ENCODE measurements at places on chromosomes 2 and 18.

DNA sequence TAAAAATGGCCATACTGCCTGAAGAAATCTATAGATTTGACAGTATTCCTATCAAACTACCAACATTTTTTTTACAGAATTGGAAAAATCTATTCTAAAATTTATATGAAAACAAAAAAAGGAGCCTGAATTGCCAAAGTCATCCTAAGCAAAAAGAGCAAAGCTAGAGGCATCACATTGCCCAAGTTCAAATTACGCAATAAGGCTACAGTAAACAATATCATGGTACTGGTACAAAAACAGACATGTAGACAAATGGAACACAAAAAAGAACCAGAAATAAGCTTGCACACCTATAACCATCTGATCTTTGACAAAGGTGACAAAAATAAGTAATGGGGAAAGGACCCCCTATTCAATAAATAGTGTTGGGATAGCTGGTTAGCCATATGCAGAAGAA is 50.2 kb upstream of the THSD7B start:
- H3K4me3 ChIP-seq, result no peak overlapping the region
- DNase-seq, result no peak
- no peak overlapping the region for H3K27ac ChIP-seq
- H3K27me3 ChIP-seq, result peaks cover 11% of the 10 kb centered on the region
- no peaks in the 10 kb centered on the region for H3K4me1 ChIP-seq

- peaks cover 18% of the 10 kb centered on the region for H3K27me3 ChIP-seq
- no peak overlapping the region for H3K27ac ChIP-seq
- H3K36me3 ChIP-seq, result no peaks in the 10 kb centered on the region
- H3K4me3 ChIP-seq, result no peak overlapping the region
These were observed 210.3 kb upstream of the RBMS1 start for GRCh38 chr2:160703648-160704585.

DNA sequence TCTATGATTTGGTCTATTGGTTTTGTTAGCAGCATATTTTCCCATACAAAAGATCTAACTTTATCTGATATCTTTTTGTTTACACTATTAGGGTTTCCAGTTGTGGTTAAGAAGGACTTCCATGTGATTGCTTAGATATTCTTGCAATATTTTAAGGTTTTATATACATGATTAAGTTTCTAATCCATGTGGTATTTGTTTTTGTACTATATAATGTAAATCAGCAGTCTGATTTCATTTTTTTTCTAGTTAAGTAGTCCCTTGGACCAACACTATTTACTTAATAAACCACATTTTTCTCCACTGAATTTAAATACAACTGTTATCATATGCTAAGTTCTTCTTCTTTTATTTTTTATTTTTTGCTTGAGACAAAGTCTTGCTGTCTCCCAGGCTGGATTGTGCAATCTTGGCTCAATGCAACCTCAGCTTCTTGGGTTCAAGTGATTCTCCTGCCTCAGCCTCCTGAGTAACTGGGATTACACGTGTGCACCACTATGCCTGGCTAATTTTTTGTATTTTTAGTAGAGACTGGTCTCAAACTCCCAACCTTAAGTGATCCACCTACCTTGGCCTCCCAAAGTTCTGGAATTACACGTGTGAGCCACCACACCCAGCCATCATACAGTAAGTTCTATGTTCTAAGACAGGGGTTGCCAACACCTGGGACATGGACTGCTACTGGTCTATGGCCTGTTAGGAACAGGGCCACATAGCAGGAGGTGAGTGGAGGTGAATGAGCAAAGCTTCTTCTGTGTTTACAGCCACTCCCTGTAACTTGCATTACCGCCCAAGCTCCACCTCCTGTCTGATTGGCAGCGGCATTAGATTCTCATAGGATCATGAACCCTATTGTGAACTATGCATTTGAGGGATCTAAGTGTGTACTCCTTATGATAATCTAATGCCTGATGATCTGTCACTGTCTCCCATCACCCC is 58.5 kb upstream of the RAB27B start:
- H3K36me3 ChIP-seq, result no peaks in the 10 kb centered on the region
- no peak overlapping the region for H3K4me3 ChIP-seq
- H3K27me3 ChIP-seq, result peaks cover 9% of the 10 kb centered on the region
- H3K27ac ChIP-seq, result no peak overlapping the region
- H3K4me1 ChIP-seq, result no peaks in the 10 kb centered on the region
- DNase-seq, result no peak

GRCh38 chr2:235833971-235834620 is 334.1 kb downstream of the GBX2 start:
- H3K27ac ChIP-seq, result no peak overlapping the region
- no peak overlapping the region for H3K4me3 ChIP-seq
- no peaks in the 10 kb centered on the region for H3K27me3 ChIP-seq
- H3K4me1 ChIP-seq, result peaks cover 6% of the 10 kb centered on the region
- no peak for DNase-seq

DNA sequence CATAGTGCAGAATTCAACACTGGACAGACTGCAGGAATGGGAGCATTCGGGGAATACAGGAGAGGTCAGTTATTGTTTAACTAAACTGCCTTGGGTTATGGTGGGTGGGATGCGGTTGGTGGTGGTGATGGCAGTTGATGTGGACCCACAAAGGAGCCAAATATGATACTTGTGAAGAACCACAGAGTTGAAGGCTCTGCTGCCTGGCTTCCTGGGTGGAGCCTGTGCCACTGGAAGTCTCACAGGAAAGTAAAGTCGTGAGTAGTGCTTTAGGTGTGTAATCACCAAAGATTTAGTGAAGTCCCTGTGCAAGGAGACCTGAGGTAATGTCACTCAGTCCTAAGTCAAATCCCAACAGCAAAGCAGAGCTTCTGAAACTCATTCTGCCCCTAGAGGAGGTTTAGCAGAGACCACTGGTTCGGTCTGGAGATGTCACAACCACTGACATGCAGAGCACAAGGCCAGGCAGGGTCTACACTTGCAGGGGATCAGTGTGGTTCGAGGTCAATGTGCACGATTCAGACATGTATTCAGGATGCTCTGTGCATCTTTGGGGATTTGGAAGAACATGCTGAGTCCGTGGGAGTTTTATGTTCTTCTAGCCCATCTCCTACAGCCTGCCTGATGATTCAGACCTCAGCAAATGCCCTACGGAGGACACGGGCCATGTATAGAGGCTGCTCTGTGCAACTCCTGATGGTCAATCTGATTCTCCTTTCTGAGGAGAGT is 1150.9 kb downstream of the RPIA start:
- no peak overlapping the region for H3K27ac ChIP-seq
- peaks cover 2% of the 10 kb centered on the region for H3K36me3 ChIP-seq
- no peaks in the 10 kb centered on the region for H3K27me3 ChIP-seq
- no peaks in the 10 kb centered on the region for H3K4me1 ChIP-seq
- H3K4me3 ChIP-seq, result no peak overlapping the region

DNA sequence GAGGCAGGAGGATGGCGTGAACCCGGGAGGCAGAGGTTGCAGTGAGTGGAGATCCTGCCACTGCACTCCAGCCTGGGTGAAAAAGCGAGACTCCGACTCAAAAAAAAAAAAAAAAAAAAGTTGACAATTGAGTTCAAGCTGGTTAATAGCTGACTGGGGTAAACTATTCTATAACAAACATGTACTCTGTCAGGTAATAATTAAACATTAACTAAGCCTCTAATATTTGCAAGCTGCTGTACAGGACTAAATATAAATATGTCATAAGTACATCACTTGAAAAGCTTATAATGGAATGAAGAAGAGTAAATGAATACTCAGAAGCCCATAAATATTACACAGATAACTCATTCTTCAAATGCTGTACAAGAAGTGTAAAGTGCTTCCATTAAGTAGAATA is 190.4 kb upstream of the CRIM1 start:
- H3K36me3 ChIP-seq, result no peaks in the 10 kb centered on the region
- H3K4me1 ChIP-seq, result no peaks in the 10 kb centered on the region
- no peak for DNase-seq
- H3K27ac ChIP-seq, result no peak overlapping the region
- no peak overlapping the region for H3K4me3 ChIP-seq
- no peaks in the 10 kb centered on the region for H3K27me3 ChIP-seq

DNA sequence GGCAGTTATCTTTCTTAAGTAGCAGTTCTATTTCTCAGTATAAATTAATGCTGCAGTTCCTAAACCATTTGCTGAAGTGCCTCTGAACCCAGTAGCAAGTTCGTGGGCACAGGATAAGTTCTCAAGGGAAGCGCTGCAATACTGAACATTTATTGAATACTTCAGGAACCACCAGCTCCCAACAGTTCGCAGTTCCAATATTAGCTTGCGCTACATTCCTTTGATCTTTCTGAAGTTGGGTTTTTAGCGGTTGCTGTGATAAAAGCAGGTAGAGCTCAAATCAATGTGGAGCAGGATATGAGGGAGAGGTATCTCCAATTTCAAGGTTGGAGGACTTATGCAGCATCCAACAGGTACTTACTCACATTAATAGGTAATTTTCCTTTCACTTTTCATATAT is 33.7 kb downstream of the PDCL3 start:
- no peaks in the 10 kb centered on the region for H3K27me3 ChIP-seq
- H3K4me3 ChIP-seq, result no peak overlapping the region
- H3K36me3 ChIP-seq, result peaks cover 1% of the 10 kb centered on the region
- no peak overlapping the region for H3K27ac ChIP-seq
- no peak for DNase-seq

- peaks cover 9% of the 10 kb centered on the region for H3K36me3 ChIP-seq
- peaks cover 13% of the 10 kb centered on the region for H3K4me1 ChIP-seq
- H3K27ac ChIP-seq, result no peak overlapping the region
- no peak for DNase-seq
- no peak overlapping the region for H3K4me3 ChIP-seq
These were observed 45.3 kb downstream of the FBLN7 start for GRCh38 chr2:112183327-112184025.

DNA sequence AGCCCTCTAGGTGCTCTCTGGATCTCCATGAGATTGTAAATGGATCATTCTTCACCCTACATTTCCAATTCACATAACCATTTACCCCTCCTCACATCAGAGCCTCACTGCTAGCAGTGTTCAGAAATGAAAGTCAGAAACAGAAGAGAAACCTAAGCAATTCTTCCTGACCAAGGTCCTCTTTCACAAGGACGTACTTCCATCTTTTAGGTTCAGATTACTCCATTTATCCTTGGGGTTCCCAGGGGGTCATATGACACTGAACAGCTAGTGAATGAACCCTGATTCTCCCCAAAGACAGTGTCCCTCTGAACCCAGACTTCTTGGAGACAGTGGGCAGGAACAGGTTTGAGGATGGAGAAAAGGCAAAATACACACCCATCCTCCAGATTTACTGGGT is 12.9 kb upstream of the MARCO start:
- peaks cover 9% of the 10 kb centered on the region for H3K27me3 ChIP-seq
- no peaks in the 10 kb centered on the region for H3K36me3 ChIP-seq
- no peak overlapping the region for H3K27ac ChIP-seq
- H3K4me3 ChIP-seq, result no peak overlapping the region

DNA sequence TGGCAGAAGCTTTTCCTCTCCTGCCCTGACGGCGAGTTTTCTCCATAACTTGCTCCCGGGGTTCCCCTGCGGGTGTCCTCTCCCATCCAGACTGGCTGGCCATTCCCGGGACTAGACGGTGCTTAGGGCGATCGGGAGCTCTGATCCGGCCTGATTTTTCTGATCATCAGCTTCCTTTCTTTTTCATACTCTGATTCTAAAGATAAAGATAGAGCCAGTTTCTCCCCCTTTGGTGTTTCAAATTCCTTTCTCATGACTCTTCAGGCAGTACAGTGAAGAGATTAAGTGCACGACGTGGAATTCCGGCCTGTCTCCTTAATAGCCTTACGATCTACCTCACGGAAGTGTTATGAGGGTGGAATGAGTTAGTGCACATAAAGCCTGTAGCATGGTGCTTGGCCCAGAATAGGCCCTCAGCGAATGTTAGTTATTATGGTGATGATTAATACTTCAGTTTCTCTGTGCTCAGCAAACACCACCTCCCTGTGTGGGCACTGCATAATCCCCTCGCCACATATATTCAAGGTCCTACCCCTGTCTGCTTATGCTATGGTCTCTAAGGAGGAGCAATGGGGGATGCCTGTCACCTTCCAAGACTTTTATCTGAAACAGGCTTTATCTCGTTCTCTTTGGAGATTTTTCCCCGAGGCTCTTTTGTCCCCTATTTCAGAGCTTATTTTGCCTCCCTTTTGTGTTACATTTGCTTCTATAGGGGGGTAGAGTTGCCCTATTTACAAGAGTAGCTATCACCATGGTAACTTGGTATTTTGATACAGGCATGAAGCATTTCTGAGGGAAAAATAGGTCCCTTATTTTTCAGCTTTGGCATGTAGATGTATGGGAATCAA is 254.8 kb downstream of the CDH2 start:
- no peak for DNase-seq
- H3K27ac ChIP-seq, result no peak overlapping the region
- no peaks in the 10 kb centered on the region for H3K27me3 ChIP-seq
- H3K4me3 ChIP-seq, result no peak overlapping the region

DNA sequence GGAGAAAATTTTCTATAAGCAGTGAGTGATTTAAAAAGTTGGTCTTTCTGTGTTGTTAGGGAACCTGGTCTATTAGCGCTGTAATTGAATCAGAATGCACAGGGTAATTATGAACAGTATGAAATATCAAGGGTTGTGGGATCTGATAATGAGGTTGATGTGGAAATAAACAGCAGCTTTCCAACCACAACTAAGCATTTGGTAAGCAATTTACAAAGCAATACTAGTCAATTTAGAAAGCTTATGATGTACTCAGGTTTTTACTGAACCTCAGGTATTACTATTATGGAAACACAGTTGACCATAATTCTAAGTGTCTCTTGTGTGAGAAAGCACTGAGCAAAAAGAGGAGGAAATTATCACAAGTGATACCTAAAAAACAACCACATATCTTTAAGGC is 11.0 kb upstream of the SMCHD1 start:
- no peak overlapping the region for H3K4me3 ChIP-seq
- H3K4me1 ChIP-seq, result peaks cover 22% of the 10 kb centered on the region
- DNase-seq, result no peak
- no peaks in the 10 kb centered on the region for H3K27me3 ChIP-seq
- H3K27ac ChIP-seq, result no peak overlapping the region

DNA sequence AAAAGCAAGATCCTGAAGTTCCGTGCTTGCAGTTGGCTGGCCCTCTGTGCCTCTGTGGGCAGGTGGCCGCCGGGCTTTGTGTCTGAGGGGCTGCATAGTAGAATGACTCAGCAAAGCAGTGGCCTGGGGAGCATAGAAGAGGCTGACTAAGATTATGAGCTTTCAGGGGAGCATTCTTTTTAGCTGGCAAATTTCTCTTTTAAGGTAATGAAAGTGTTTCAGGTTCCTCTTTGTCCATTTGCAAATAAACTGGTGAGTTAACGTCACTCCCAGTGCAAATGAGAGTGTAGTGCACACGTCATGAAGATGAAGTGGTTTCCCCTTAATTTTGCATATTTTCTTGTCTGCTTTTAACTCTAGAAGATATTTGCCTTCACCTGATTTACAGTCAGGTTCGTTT is 98.6 kb downstream of the BCL2L11 start:
- no peak overlapping the region for H3K4me3 ChIP-seq
- H3K27ac ChIP-seq, result no peak overlapping the region
- no peak for DNase-seq
- H3K4me1 ChIP-seq, result no peaks in the 10 kb centered on the region
- no peaks in the 10 kb centered on the region for H3K27me3 ChIP-seq
- no peaks in the 10 kb centered on the region for H3K36me3 ChIP-seq

All from central memory CD8-positive, alpha-beta T cell (primary cell).